ENCODE measurements at places on chromosomes 3 and 15.

- peak; percentile 57 for DNase-seq
Observed at GRCh38 chr3:126197854-126198584, 17.6 kb upstream of the ALDH1L1 start.

GRCh38 chr3:46667061-46667621, 26.3 kb downstream of the ALS2CL start:
- DNase-seq, result no peak

DNA sequence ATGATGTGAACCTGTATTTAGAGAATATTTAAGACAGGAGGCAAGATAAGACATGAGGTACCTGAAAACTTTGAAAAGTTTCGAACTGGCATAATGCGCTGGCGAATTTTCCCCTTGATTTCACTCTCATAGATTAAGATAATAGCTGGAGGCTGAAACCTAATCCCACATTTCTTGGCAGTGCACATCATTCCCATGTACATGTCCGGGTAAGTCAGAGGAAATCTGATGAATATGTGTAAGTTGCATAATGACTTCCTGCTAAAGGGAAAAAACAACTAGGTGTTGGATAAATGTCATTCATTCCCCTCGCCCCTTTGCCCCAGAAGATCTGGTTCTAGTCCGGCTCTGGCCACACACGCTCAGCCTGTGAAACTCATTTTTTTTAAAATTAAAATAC, 3.6 kb downstream of the CEP19 start:
- no peak for DNase-seq

DNA sequence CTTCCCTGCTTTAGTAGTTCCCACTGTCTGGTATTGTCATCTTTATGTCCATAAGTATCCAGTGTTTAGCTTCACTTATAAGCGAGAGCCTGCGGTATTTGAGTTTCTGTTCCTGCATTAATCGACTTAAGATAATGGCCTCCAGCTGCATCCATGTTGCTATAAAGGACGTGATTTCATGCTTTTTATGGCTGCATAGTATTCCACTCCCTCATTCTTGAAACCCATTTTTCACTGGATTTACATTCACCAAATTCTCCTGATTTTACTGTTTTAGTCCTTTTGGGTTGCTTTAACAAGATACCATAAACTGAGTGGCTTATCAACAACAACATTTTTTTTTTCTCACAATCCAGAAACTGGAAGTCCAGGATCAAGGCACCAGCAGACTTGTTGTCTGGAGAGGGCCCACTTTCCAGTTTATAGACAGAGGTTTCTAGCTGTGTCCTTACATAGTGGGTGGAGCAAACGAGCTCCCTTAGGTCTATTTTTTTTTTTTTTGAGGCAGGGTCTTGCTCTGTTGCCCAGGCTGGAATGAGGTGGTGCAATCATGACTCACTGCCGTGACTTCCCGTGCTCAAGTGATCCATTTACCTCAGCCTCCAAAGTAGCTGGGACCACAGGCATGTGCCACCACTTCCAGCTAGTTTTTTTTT, 6.1 kb upstream of the TICRR start:
- DNase-seq, result peak; percentile 4

- DNase-seq, result no peak
Observed at GRCh38 chr3:156559321-156559720, 4.4 kb upstream of the SSR3 start.

DNA sequence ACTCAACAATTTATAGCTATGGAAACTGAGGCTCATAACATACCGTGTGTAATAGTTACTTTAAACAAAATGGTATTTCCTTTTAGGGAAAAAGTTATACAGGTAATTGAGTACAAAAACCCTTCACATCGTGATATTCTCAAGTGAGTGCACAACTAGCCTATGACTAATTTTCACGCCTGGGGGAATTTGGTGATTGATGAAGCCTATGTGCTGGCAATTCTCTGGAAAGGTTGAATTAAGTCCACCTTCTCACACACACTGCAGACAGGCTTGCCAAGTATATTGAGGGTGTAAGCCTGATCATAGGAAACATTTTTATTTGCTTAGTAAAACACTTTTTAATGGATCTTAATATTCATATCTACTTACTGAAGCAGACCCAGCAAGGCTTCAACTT, 41.3 kb upstream of the ROBO2 start:
- no peak for DNase-seq

DNA sequence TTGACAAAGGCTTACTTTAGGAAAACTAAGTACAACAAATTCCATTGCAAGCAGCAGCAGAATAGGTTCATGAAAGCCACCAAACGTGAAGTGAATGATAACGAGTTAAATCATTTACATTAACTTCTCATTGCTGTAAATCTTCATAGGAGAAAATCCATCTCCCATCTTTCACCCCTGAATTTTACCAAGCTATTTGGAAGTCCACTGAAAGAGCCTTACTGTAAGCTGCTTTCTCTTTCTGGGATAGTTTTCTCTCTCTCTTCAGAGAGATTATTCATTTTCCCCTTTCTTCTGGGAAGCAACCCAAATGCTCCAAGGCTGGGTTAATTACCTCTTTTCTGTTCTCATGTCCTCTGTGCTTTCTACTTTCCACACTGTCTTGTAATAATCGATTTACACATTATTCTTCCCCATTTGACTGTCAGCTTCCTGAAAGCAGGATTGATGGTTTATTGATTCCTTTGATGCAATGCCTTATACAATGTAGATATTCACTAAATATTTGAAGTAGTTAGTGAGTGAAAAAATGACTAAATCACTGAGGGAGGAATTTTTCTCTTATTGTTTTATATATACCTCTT, 914.3 kb upstream of the ARPP21 start:
- DNase-seq, result no peak

All from ACHN (cell line).